ENCODE measurements at places on chromosomes 4 and X.
A peak's percentile ranks its signal among the peaks of the same experiment; 100 is the strongest.

GRCh38 chr4:52751487-52751911, 274 bp upstream of the ERVMER34-1 start:
- no peak for DNase-seq

DNA sequence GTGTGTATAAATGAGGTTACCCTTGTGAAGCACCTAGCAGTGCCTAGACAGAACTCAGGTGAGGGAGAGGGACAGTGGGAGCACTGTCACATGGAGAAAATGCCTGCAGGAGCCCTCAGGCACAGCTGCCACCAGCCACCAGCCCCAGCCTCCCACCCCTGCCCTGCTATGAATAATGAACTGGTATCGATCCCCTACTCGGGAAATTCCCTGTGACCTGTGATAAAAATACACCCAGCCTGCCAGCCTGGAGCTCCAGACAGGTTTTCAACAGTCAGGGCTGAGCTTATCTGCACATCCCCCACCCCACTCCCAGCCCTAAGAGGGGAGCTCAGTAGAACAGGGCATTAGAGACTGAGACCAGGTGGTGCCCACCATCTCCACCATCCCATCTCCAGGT, 159.6 kb upstream of the PJA1 start:
- no peak for DNase-seq

DNA sequence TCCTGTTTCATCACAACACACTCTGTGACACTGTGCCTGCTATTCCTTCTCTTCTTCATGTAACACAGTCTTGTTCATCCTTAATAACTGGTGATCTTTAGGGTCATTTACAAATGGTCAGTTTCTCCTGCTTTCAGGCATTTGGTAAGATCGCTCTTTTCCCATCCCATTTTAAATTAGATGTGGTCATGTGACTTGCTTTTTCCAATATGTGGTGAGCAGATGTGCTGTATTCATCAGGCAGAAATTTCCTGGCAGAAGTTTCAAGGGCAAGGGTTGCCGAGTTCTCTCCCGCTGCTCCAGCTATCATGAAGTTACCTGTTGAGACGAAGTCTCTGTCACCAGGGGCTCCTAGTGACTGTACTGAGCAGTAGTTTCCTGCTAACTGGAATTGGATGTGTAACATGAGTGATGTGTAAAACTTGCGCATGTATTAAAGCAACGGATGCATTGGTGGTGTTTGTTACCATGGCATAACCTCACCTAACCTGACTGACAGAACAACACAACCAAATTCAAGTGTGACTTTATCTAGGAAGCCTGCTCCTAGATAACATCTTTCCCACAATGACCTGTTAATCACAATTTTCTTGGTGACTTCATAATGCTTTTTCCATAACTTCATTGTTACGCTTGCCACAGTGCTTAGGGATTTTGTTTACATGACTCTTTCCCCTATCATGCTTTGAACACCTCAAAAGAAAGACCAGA, 29.5 kb upstream of the BMPR1B start:
- DNase-seq, result no peak

DNA sequence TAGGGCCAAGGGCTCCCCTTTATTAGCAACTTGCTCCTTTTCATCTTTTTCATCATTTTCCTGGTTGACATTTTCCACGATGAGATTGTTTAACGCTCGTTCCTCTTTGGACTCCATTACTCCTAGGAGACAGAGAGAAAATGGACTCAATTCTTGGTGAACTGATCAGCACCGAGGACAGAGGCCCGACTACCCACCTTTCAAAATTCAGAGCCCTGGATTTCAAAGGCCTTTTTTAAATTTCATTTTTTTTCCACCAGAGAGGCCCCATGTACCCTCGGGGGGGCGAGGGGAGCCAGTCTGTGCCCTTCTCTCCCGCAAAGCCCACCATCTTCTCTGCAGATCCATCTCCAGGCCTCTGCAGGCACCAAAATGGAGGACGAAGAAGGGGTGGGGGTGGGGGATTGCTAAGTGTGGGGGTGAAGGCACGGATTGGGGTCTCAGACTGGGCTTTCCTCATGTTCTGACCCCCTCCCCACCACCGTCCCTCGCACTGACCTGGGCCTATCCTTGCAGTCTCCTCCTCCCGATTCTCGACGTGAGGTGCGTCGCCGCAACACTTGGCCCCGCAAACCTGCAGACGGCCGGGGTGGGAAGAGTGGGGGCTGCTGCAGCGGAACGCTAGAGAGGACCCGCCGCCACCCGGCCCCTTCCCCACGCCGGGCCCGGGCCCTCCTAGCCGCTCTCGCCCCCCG, 783 bp downstream of the BEX2 start:
- DNase-seq, result no peak

- no peak for DNase-seq
Measured at GRCh38 chr4:97912156-97912555, 231.1 kb downstream of the STPG2 start.

GRCh38 chr4:122946142-122946541, 23.7 kb upstream of the NUDT6 start:
- no peak for DNase-seq

DNA sequence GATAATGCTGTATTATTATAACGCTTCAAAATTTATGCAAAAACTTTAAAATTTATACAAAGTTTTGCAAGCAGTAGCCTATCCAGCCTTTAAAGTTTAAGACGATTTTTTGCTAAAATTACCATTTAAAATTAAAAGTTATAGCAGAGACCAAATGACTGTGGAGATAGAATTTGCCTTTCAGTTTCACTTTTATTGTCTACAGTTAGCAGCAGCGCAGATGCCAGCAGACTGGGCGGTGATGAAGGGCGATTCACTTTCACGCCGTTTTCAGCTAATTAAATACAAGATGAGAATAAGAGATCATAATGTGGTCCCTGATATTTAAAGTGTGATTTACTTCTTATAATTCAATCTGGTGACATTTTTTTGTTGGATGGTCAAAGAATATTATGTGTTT, 1381.5 kb upstream of the ADGRL3 start:
- DNase-seq, result peak; percentile 1

DNA sequence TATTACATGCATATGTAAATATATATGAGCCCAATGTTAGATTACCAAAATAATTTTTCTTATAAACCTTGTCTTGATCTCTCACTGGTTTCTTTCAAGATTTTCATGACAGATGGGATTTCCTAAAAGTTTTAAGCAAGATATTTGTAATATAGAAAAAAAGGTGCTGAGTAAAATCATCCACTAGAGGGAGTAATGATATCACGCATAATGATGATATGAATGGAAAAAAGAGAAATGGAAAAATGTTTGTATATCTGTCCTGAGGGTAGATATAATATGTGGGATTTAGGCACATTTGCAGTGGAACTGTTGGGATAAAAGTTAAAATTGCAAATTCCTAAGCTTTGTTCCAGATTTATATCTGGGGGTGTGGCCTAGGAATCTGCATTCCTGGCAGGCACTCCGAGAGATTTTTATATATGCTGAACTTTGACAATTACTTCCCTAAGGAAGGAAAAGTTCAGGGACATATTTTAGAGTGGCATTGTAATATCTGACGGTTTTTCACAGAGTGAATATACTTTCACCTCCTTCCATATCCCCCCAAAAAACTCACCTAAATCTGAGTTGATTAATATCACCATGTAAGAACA, 60.5 kb downstream of the TMA16 start:
- peak; percentile 17 for DNase-seq

- DNase-seq, result no peak
Measured at GRCh38 chr4:139319571-139319970, 17.3 kb upstream of the NDUFC1 start.

DNA sequence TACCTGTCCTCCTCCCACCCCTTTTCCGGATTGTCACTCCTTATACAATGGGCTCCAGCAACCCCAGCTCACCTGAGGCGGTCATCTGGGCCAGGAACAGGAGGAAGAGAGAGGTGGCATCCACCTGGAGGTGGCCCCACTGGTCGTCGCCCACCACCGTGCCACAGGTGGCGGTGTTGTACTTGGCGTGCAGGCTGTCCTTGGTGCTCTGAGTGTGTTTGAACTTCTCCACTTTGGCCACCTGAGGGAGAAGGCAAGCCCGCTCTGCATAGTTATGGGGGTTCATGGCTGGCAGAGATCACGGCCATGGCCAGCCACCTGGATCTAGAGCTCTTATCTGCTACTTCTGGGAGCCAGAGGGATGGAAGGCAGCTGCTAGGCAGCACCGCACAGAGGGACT, 32.9 kb downstream of the PHKA2 start:
- no peak for DNase-seq
